Epithelial cell of umbilical artery (primary cell): ENCODE measurements at places on chromosomes 5 and 9. TPM values are rescaled to one million over a fixed set of nuclear protein-coding genes. Genes with fewer than 3 reads are reported as not detected.

FOXD4 gene
- not detected in 2 replicates for total RNA-seq

DMGDH gene
- total RNA-seq, result 0.30 and 0.32 TPM in 2 replicates

LHX2 gene
- not detected in 2 replicates for total RNA-seq

OLFML2A gene
- total RNA-seq, result 0.30 and 0.32 TPM in 2 replicates

ADGRD2 gene
- total RNA-seq, result not detected in 2 replicates

ELOVL7 gene
- under 0.01 and 0.61 TPM in 2 replicates for total RNA-seq

DUSP1 gene
- total RNA-seq, result 55.5 and 68.4 TPM in 2 replicates
